GM12891 (cell line): ENCODE measurements at places on chromosomes 2 and 18.

- DNase-seq = no peak
Measured at GRCh38 chr2:126736133-126736874, 80.3 kb downstream of the GYPC start.

GRCh38 chr2:24330161-24330560, 30.2 kb downstream of the ITSN2 start:
- no peak for DNase-seq

DNA sequence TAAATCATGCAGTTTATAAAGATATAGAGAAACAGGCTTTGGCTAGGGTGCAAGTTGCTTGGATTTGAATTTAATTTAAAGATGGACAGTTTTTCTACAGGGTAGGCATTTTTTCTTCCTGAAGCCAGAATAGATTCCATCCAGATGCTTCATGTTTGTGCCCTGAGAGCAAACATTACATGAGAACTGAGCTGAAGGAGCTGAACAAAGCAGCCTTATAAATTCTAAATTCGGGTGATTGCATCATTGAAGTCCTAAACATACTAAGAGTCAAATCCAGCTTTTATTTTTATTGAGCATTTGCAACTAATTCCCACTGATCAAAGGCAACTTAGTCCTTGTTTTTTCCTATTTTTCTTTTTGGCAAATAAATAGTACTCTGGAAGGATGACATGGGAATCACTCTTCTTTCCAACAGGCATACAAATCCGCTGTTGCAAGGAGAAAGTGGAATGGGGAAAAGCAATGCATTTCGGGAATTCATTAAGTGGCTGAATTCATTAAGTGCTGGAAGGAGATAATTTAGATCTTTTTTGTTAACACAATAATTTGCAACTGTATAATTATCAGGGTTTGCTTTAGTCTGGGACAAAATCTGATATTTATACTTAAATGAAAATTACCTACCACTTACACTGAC, 828.0 kb downstream of the SLC4A3 start:
- no peak for DNase-seq

DNA sequence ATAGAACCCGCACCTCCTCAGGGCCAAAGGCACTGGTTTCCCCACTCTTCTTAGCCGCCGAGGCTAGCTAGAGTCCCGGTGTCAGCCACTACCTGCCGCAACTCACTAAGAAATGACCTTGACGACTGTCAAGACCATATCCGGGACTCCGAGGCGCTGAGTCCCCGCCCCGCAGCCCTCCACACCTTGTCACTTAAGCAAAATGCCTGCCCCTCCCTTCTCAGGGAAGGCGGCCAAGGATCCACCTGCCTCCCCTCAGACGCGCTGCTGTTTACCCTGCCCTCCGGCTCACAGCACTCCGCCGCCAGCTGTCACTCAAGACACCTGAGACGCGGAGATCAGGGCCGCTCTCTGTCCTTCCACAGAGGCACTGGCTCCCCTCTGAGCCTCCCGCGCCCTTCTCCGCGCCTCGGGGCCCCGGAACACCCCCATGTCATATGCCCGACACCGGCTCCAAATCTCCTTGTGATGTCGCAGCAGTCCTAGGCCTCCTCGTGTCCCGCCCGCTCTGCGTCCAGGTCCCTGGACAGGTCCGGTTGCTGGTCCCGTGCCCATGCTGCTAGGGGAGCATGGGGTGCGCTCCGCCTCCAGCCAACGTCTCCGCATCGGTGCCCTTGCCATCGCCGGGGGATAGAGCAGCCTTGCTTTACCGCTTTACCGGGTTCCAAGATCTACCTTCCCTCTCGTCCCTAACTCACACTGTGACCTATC, 32.5 kb upstream of the REG3G start:
- DNase-seq = peak; percentile 26

DNA sequence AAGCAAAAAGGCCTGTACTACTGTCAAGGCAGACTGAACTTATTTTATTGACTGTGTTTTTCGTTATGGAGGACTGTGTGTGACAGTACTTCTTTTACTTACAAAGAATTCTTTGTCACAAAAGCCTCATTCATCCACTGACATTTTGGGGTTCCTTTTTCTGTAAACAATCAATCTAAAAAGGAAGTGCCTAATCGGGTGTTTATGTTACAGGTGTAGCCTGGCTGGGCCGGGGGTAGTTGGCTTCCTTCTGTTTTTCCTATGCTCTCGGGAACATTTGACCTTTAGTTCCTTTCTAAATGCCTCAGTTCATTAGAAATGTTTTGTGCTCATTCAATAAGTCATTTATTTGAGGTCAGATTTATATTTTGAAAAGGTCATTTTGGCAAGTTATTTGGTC, 8.3 kb downstream of the ZCCHC2 start:
- no peak for DNase-seq
